ENCODE measurements at places on chromosomes 7 and 10.

DNA sequence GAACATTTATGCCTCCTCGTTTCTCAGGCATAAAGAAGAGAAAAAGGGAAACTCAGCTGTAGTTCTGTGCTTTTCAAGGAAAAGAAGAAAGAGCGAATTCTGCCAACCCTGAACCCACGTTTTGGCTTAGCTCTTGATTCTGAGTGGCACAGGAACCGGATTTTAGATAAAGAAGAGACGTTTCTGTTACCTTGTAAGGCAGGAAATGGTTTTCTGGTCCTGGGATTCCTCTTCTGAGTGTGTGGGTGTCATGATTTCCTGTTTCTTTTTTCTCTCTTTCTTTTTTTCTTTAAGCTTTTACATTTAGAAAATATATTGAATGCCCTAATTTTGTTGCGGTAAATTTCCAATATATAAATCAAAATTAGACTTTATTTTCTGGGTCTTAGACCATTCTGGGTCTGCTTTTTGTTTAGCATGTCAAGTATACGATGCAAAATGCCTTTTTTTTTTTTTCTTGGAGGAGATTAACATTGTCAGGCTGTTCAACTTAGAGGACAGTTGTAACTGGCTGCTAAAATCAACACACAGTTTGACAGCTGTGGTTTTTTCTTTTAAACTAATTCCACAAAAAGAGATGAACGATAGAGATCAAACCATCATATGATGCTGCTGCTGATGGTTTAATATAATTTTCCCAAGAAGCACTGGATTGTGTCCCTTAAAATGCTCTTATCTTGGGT lies 190.8 kb downstream of the GATA3 start:
- DNase-seq: no peak

GRCh38 chr7:137395420-137395819 lies 51.9 kb upstream of the PTN start:
- DNase-seq: no peak

GRCh38 chr10:28248092-28248491 lies 54.8 kb downstream of the MPP7 start:
- DNase-seq: peak; percentile 38

GRCh38 chr7:20007510-20007909 lies 209.7 kb downstream of the MACC1 start:
- no peak for DNase-seq

DNA sequence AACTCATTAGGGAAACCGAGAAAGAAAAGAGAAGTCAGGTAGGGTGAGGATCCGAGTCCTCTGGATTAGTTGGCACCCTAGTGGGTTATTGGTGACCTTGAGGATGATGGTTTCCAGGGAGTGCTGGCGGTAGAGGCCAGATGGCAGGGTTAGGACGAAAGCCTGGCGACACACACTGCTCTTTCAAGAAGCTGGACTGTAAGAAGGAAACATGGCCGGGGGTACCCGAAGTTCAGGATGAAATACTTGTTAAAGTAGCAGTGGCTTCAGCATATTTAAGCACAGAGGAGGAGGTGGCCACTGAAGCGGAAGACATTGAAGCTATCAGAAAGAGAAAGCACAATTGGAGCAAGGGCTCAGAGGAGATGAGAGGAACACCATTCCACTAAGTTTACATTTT lies 224.6 kb downstream of the RELN start:
- no peak for DNase-seq

- DNase-seq: no peak
Observed at GRCh38 chr10:48509974-48510692, 94.7 kb downstream of the ARHGAP22 start.

DNA sequence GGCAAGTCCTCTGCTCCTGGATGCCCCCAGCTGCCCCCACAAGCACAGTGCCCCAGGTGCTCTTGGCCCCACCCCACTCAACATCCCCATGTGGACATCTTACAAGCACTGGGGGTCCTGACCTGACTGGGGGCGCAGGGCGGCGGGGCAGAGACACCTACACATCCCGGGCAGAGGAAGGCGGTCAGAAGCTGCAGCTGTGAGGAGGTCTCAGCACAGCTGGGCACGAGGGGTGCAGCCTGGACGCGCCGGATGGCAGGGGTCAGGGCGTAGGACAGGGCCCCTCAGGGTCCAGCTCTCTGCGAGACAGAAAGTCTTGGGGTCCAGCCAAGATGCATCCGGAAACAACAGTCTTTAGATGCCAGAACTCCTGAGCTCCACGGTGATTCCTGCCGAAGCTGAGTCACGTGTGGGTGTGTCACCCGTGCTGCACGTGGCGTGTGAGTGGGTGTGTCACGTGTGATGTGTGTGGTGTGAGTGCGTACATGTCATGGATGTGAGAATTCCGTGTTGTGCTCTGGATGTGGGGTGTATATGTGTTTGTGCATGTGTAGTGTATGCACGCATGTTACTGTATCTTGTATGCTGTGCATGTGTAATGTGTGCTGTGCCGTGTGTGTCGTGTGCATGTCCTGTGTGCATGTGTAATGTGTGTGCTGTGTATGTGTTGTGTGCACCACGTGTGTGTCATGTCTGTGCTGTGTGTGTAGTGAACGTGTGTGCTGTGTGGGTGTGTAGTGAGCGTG lies 5.1 kb downstream of the VENTX start:
- DNase-seq: no peak

- DNase-seq: no peak
Observed at GRCh38 chr7:101558742-101559325, 70.3 kb downstream of the MYL10 start.

GRCh38 chr10:125095228-125095627 lies 65.1 kb downstream of the CTBP2 start:
- DNase-seq: no peak

- no peak for DNase-seq
Observed at GRCh38 chr7:76151932-76152331, 49.8 kb upstream of the SRRM3 start.

GRCh38 chr7:155921086-155921803 lies 109.0 kb upstream of the SHH start:
- no peak for DNase-seq

GRCh38 chr7:66187905-66188304 lies 17.2 kb upstream of the TPST1 start:
- peak; percentile 92 for DNase-seq

- DNase-seq: no peak
Observed at GRCh38 chr7:40587419-40587818, 452.6 kb downstream of the SUGCT start.

GRCh38 chr10:44870031-44870430 lies 41.1 kb upstream of the TMEM72 start:
- DNase-seq: no peak
